ENCODE measurements at places on chromosomes 4 and X.

DNA sequence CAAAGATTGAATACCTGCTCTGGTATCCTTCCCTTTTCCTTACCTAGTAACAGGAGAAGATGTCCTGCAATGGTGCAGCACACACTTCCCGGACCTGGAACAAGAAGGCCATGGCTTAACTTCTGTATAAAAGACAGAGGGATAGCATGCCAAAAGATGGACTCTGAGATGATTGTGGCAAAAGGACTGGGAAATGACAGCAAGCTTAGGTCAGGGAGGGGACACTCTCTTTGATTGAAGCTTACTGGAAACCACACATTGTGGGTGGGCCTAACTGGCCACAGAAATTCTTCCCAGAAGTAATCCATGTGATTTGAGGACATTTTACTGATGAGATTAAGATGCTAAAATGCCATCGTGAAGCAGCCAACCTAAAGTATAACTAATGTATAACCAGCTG lies 71.0 kb upstream of the OTUD4 start:
- DNase-seq: no peak

GRCh38 chr4:118888666-118889311 lies at the start of gene SYNPO2:
Gene SYNPO2, plus strand, starts transcription at chr4:118888854. Its CDS starts 183 bp downstream, at chr4:118889037.
- DNase-seq: peak; percentile 35

- no peak for DNase-seq
These were observed 122.4 kb upstream of the DCLK2 start for GRCh38 chr4:149955780-149956390.

- no peak for DNase-seq
These were observed 139.4 kb downstream of the EVC2 start for GRCh38 chr4:5568931-5569330.

GRCh38 chr4:80926891-80927290 lies 103.6 kb upstream of the BMP3 start:
- DNase-seq: no peak

GRCh38 chr4:81839347-81840042 lies 367.8 kb upstream of the RASGEF1B start:
- DNase-seq: no peak

DNA sequence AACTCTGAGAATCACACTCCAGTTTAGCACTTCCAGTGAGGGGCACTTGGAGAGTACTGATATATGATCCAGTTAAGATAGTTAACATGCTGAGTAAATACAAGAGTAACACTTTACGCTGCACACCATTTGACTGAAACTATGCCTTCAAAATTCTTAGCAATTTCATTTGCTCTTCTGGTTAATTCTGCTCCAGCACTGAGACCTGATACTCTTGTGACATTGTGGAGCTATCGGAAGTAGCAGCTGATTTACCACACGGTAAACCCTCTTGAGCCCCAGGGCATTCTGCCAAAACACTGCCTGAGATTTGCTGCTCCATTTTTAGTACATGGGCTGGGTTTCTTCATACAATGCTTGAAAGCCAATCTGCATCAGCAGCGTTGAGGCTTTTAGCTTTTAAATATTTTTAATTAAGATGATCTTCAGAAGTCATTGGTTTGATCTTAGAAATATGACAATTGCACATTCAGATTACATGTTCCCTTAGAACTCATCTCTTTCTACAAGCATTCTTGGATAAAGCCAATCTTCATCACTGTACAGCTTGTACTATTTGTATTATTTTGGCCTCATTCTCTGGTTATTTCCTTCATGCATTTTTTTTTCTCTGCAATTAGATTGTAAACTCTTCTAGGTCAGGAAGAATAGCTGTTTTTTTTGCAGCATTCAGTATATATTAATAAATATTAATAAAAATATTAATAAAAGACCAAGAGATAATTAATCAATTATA lies 67.8 kb upstream of the ETNPPL start:
- DNase-seq: no peak

DNA sequence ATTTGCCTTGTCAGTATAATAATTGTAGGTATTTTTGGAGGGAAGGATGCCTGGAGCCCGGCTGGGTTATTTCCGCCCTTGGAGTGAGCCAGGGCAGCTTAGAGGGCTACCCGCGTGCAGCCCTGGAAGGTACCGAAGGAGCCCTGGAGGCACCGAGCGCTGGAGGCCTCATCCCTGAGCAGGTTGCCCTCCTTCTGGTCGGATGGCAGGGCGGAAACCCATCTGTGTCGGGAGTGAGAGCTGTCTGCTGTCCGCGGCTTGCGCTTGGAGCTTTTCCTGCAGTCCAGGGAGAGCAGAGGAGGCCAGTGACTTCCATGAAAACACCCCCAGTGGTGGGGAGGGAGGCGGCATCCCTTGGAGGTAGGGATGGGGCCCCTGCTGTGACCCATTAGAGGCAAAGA lies 122.1 kb downstream of the TBL1X start:
- no peak for DNase-seq

DNA sequence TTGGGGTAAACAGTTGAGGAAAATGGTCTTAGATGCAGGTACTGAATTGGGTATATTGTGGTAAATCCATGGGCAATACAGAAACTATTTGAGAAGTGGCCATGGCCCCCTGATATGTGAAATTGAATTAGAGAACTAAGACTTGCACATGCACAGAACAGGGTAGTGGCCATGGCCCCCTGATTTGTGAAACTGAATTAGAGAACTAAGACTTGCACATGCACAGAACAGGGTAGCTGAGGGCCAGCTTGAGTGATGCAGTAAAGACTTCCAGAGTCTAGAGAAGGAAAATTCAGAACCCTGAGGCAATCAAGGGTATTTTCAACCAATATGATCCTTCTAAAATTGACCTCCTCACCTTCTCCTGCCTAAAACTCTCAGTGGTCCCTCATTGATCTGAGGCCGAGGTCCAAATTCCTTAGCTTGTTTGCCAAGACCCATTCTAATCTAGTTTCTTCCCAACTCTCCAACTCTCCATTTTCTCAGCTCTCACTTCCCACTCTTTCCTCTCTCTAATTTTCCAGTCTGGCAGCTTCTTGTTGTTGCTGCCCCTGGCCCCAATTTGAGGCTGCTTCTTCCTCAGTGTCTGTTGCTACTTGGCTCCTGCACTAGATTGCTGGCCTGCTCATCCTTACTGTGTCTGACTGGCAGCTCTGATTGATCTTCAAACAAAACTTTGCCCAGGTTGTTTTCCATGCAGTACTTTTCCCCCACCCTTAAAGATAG lies 72.4 kb downstream of the FRAS1 start:
- DNase-seq: no peak

DNA sequence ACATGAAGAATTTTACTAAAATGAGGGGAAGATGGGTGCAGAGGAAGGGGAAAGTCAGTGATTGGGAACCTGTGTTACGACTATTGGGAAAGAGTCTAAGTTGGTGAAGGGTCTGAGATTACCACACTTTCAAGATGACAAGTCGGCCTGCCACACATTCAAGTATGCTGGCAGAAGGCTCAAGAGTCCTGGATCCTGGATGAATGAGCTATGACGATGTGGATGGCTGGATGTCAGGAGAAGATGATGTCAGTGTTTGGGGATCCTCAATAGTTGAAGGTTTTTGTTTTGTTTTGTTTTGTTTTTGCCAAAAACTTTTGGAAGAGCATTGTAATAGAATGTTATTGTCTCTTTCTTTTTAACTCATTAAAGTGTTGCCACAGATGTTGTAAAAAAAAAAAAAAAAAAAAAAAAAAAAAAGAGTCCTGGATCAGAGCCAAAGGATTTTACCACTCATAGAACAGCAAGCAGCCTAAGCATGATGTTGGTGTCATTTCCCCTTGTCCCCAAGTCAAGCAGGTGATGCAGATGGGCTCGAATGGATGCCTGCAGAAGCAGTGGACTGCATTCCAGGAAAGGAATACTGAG lies 120.6 kb downstream of the REELD1 start:
- no peak for DNase-seq

DNA sequence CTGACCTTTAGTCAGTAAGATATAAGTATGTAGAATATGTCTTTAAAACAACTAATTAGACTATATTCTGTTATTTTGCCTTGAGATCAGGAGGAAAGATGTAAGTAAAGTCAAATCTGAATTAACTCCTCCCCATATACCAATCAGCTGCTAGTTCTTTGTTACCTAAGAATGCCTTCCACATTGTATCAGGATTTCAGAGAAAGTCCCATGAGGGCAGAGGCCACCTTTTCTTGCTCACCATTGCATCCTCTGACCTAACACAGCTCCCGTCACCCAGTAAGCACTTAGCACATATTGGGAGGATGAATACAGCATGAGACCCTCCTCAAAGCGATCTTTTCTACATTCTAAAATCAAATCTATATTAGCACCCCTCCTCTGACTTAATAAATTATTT lies 87.0 kb downstream of the COL25A1 start:
- no peak for DNase-seq

DNA sequence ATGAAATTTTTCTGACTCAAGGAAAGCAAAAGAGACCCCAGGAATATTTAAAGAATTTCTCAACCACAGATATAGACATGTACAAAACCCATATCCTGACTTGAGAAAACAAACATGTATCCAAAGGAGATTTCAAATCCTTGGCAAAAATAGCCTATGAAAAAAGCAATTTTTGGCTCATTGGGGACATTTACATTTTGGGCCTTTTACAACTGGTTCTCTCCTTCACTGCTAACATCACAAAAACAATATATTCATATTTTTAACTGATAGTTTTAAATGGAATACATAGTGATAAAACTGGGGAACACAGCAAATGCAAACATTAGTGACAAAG lies 65.0 kb downstream of the SH3RF1 start:
- DNase-seq: no peak

GRCh38 chr4:89307446-89308160 lies at the start of gene GPRIN3:
Gene GPRIN3, minus strand, starts transcription at chr4:89307800. Its CDS starts 57,690 bp downstream, at chr4:89250110.
- DNase-seq: peak; percentile 44

DNA sequence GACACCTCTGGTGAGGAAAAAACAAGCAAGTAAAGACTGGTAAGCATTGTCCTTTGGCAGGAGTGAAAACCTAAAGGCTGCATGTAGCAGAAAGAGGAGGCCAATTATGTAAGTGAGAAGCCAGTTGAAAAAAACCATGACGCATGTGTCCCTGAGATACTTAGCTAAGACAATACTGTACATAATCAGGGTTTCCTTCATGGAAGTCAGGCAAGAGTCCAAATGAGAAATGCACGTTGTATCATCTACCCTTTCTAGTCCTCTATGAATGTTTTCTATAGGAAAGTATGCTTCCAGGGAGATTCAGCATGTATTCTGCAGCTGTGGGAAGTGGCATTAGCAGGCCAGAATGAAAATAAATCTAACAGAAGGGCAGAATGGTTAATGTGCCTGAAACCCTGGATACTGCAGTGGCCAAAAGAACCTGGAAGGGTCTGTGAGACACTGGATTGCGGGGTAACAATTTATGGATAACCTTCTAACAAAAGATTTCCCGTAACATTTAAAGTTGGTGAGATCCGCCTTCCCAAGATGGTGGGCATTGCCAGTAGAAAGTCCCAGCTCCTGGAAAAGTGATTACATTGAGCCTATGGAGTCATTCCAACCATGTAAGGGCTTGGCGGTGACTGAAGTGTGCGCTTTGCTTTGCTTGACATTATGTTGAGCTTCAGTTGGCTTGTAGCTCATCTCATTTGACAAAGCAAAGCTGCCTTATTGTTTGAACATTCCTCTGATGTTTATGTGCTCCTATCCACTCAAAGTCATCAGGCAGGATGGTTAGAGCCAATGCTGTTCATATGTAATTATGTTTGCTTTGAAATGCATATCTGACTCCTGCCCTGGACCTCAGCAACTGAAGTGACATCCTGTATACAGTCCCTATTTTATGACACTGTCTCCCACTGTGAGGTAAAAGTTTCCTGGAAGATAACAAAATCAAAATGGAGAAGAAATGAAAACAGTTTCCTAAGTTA lies 200.4 kb downstream of the ARHGAP24 start:
- no peak for DNase-seq

DNA sequence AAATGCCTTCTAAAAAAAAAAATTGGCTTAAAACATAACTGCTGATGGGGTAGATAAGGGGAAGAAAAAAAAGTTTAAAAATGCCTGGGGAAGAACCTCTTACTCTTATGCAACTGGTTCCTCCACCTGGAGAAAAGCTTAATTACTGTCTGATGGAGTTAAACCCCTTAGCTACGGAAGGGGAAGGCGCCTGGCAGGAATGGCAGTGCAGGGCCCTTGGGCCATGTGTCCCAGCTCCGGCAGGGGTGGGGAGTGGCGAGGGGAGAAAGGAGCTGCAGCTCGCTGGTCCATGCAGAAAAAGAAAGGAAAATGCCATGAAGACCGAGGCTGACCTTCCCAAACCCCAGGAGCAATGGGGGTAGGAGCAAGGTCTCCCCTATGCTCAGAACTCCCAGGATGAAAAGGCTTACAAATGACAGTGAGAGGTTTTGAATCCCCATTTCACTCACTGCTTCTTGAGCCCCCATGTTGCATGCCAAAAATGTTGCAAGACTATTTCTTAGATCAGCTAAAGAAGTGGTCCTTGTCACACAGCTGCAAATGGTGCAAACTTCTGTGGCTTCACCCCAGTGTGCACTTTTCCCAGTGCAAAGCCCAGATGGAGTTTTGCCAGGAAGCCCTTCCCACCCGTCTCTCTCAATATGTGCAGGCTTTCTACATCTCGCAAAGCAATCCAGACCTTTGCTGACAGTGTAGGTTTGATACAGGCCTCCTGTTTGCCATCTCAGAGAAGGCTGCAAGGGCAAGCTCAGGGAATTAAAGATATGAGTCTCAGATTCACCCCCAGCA lies 204.8 kb upstream of the CT83 start:
- no peak for DNase-seq

GRCh38 chr4:170278460-170278859 lies 188.7 kb upstream of the AADAT start:
- no peak for DNase-seq
